ENCODE measurements at places on chromosomes 13 and 19. TPM values are rescaled to one million over a fixed set of nuclear protein-coding genes. Genes with fewer than 3 reads are reported as not detected.

ZNF382 gene
- 16.0 TPM for total RNA-seq

MRPS31 gene
- 14.9 TPM for total RNA-seq

PSG7 gene
- total RNA-seq = not detected

DNA sequence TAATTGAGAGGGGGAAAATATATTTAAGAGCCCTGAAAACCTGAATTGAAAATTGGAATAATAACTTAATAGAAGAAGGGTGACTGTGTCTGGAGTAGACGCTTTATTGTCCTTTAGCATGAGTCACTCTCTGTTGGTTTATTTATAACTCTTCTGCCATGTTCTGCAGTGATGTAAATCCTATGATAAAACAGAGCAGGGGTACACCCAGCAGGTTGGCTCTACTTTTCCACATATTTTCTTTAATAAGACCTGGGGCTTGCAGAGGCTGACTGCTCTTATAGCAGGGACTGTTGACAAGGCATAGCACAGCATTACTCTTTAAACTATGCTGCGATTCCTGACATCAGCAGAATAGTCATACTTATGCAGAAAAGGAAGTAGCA, 389.9 kb upstream of the PCDH9 start:
- peak; percentile 81 for DNase-seq

DNA sequence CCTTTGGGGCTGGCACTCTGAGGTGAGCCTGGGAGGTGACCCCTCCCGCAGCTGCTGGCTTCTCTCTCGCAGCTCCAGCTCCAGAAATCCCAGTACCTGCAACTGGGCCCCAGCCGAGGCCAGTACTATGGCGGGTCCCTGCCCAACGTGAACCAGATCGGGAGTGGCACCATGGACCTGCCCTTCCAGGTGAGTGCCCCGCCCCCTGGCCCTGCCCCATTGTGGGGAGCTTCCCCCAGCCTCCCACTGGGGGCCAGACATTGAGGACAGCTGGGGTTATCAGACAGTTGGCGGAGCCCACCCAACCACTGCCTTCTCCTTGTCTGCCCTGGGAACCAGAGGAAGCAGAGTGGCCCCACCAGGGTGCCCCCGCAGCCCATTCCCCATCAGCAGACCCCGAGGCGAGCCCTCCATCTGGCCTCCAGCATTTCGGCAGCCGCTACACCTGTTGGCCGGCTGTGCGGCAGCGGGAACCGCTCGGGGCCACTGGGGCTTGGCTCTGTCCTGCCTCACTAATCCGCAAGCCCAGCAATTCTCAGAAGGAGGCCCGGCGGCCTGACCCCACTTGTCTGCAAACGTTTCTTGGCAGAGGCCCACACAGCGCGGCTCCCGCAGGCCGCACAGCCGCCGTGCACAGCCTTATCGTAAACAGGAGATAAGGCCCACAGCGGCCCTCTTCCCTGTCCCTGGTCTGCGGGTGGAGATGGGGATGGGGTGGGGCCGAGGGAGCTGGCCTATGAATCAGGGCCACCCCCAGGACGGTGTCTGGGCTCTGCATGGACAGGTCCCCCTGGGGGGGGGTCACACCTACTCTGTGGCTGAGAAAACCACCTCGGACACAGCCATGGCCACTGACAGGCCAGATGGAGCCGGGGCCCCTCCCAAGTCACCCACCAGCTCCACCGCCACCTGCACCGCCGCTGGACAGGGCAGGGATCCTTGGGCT, 48.0 kb downstream of the COMP start:
- peak; percentile 58 for DNase-seq

- DNase-seq = no peak
Observed at GRCh38 chr13:63972328-63972727, 2556.7 kb upstream of the PCDH20 start.

- DNase-seq = no peak
Observed at GRCh38 chr13:76879883-76880270, 6.3 kb downstream of the KCTD12 start.

- DNase-seq = no peak
Observed at GRCh38 chr13:44695520-44695919, 119.4 kb upstream of the TSC22D1 start.

- no peak for DNase-seq
Observed at GRCh38 chr19:54469496-54469934, 3.6 kb downstream of the CDC42EP5 start.

Measured in fibroblast of lung (primary cell).